ENCODE measurements at places on chromosomes 2 and 18.

DNA sequence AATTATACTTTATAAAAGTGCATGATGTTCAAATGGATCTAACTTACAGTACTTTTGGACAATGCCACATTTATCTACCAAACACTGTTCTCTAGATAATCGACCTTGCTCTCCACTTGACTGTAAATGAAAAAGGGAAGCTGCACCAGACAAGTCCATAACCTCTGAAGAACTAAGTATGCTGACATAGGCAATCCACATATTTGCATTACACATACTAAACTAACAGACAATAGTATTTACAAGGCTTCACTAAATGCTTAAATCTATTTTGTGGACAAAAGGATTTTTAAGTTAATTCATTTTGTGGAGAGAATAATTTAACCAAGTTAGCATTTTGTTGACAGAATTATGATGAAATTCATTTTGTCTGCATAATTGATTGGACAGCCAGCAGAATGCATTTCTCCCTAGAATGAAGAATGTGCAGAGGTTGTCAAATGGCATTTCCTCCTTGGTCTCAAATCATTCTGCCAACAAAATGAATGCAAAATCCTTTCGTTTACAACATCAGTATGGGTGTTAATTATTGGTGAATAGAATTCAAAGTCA is 520.9 kb downstream of the CPS1 start:
- no peak for DNase-seq

DNA sequence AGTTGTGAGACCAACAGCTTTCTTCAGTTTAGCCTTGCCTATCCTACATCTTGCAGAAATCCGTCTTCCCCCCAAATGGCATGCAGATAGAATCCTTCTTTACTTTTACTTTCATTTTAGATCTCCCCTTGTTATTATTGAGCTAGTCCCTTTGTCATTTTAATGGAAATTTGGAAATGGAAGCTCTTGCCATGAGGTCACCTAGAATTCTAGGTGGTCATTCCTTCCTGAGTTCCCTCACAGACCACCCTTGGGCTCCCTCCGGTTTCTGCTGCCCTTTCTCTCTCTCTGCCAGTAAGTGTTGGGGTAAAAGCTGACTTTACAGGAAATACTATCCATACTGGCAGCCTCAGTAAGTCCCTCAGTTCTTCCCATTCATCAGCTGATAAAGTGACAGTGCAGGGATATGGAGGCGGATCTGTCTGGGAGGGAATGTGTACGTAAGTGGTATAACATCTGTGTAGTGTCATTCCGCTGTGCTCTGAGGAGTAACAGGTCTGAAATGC is 30.2 kb downstream of the ARHGAP25 start:
- no peak for DNase-seq

- no peak for DNase-seq
Measured at GRCh38 chr2:179132076-179132475, 82.1 kb upstream of the CCDC141 start.

DNA sequence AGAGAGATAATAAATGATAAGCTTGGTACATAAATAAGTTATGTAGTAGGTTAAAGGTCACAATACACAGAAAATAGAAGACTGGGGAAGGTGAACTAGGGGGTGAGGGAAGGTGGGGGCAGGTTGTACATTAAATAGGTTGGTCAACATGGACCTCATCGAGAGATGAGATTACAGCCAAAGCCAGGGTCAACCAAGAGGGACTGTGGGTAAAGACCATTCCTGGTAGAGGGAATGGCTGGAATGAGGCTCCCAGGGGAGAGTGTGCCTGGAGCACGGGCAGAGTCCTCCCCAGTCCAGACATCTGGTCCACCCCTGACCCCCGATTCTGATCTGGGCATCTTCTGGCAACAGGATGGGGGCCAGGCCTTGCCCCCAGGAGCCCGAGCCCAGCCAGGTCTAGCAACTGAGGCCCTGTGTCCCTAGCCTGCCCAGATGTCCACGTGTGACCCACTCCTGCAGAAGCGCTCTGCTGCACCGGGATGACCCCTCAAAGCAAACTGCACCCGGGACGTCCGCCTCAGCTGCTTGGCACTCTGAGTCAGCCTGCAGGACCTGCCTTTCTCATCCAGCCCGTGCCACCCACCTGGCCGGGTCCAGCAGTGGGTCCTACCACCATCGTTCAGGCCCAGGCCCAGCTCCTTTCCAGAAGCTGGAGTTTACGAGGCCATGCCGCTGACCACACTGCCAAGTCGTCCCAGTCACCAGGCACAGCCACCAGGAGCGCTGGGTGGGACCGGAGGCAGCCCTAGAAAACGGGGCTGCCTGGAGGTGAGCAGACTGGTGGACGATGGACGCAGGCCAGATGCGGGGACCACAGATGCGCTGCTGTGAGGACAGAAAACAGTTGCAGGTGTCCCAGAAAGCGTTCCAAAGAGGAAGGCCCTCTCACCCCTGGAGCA is 56.2 kb upstream of the ID2 start:
- no peak for DNase-seq

DNA sequence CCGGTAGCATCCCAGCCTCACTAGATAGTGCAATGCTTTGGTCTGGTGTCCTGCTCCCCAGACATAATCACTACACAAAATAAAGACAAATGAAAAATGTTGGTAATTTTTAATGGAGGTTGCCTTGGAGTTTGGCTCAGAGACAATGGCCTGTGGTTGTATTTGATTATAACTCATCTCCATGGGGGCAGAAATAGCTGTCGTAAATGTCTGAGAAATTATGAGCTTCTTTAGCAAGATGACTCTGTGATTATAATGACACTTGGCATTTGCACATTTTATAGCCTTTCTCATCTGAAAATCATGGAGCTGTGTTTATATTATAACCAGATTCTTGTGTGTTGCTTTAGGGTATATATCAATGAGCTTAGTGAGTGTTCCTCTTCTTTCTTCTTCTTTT is 1779.7 kb upstream of the CELF4 start:
- no peak for DNase-seq

DNA sequence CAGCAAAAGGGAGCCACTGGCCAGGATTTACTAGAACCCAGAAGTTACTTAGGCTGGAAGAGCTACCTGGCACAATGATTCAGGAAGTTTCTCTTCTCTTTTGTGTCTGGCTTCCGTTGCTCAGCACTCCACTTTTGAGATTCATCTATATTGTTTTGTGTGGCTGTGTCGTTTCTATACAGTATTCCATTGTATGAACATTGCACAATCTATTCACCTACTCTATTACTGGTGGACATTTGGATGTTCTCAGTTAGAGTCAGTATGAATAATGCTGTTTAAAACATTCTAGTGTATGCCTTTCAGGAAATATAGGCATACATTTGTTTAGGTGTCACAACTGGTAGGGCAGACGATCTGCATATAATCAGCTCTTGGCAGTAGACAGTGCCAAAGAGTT is 36.3 kb upstream of the EPHA4 start:
- no peak for DNase-seq

- no peak for DNase-seq
Measured at GRCh38 chr2:240925191-240925567, 19.0 kb downstream of the CROCC2 start.

- DNase-seq: no peak
Measured at GRCh38 chr2:2456721-2457120, 125.6 kb upstream of the MYT1L start.

DNA sequence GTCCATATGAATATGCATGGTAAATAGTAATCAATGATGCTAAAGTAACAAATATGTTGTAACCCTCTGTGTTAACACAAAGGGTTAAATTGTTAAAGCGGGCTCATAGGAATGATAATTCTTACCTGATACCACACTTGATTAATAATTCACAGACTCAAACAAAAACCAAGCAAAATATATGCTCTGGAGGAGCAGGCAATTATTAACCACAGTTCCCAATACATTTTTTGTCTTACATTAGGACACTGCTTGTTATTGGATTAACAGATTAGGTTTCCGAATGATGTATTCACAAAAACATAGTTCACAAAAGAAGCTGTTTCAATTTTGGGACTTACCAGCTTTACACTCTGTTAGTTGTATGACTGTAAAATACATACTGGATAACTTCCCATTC is 300.9 kb upstream of the LRRTM4 start:
- DNase-seq: no peak

DNA sequence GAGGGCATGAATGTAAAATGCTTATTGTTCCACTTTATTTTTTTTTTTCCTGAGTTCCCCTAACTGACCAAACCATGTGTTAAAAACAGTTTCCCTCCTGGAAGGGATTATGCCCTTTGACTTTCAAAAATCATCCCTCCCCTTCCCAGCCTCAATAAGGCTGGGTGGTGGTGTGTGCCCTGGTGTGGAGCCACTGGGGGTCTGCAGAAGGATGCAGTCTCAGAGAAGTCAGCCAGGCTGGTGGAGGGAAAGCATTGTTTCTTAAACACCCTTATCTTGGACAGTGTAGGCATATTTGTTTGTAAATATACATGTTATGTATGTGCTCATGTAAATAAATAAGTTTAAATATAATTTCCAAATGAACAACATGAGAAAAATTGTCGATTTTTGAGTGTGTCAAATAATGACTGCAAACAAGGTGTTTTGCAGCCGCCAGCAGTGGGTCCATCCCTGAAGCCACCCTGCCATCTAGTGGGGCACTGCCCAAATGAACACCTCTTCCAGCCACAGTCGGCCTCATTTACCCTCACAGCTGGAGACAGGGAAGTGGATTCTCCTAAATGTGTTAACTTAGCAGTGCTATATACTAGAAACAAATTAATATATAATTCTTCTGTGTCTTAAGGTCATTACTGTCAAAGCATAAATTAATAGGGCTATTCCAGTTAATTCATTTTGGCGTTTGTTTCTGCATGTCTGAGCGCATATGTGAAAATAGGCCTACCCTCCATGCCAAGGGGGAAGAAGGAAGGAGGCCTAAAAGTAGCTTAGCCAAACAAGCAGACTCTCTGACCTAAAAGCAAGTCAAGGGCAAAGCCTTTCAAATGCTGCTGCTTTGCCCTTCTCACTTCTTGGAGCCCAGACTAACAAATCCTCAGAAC is 209.6 kb upstream of the PIK3C3 start:
- DNase-seq: peak; percentile 22

Data from activated CD4-positive, alpha-beta T cell treated with anti-CD3 and anti-CD28 coated beads, Interleukin-10, Interleukin-2, amounts not matched to agents 100 ng/mL and 50 ng/mL, durations not matched to agents 16 hours and 8 hours (primary cell).